ENCODE measurements at places on chromosomes 2 and 18. TPM values are rescaled to one million over a fixed set of nuclear protein-coding genes. Genes with fewer than 3 reads are reported as not detected.

UGT1A6 gene
- total RNA-seq = 0.09 TPM

KIAA2012 gene
- not detected for total RNA-seq

SLC4A3 gene
- total RNA-seq = 14.7 TPM

TMEM200C gene
- 0.33 TPM for total RNA-seq
